Spleen (tissue), 13 donors: ENCODE measurements at places on chromosomes 5 and 9. TPM values are rescaled to one million over a fixed set of nuclear protein-coding genes. Genes with fewer than 3 reads are reported as not detected.

The MEGF10 gene
- total RNA-seq = 0.17 TPM

The TLN1 gene
- total RNA-seq = 881 TPM

The PFN3 gene
- total RNA-seq = not detected

The F2RL1 gene
- 4.0 TPM for total RNA-seq

The KCNT1 gene
- 37.2 TPM for total RNA-seq

The KIAA0825 gene
- total RNA-seq = 10.0 TPM

- H3K27ac ChIP-seq = no peak overlapping the region
- no peaks in the 10 kb centered on the region for H3K36me3 ChIP-seq
- H3K4me3 ChIP-seq = no peak overlapping the region
- DNase-seq = no peak
These were observed 46.0 kb downstream of the CRB2 start for GRCh38 chr9:123401879-123402513.

GRCh38 chr5:71528206-71528605 lies 58.9 kb upstream of the MCCC2 start:
- no peak for DNase-seq
- H3K36me3 ChIP-seq = no peaks in the 10 kb centered on the region
- H3K27ac ChIP-seq = no peak overlapping the region
- peaks cover 5% of the 10 kb centered on the region for H3K4me1 ChIP-seq

DNA sequence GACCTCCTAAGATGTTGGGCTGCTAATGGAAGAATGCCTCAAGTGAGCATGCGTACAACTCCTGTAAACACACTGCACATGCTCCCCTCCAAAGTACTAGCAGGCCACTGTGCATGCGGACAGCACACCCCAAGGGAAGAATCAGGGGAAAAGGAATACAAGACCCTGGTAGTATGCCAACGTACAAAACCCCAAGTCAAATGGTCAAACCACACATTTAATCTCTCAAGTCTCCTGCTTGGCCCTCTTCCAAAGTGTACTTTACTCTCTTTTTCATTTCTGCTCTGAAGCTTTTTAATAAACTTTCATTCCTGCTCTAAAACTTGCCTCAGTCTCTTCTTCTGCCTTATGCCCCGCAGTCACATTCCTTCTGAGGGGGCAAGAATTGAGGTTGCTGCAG lies 466.4 kb downstream of the DMRTA1 start:
- H3K36me3 ChIP-seq = no peaks in the 10 kb centered on the region
- no peaks in the 10 kb centered on the region for H3K27me3 ChIP-seq
- H3K4me1 ChIP-seq = no peaks in the 10 kb centered on the region
- no peak overlapping the region for H3K27ac ChIP-seq
- no peak overlapping the region for H3K4me3 ChIP-seq

- H3K4me1 ChIP-seq = no peaks in the 10 kb centered on the region
- no peak overlapping the region for H3K4me3 ChIP-seq
- no peak overlapping the region for H3K27ac ChIP-seq
- no peaks in the 10 kb centered on the region for H3K36me3 ChIP-seq
- H3K27me3 ChIP-seq = no peaks in the 10 kb centered on the region
These were observed 73.1 kb downstream of the NDUFAF2 start for GRCh38 chr5:61018062-61018461.

DNA sequence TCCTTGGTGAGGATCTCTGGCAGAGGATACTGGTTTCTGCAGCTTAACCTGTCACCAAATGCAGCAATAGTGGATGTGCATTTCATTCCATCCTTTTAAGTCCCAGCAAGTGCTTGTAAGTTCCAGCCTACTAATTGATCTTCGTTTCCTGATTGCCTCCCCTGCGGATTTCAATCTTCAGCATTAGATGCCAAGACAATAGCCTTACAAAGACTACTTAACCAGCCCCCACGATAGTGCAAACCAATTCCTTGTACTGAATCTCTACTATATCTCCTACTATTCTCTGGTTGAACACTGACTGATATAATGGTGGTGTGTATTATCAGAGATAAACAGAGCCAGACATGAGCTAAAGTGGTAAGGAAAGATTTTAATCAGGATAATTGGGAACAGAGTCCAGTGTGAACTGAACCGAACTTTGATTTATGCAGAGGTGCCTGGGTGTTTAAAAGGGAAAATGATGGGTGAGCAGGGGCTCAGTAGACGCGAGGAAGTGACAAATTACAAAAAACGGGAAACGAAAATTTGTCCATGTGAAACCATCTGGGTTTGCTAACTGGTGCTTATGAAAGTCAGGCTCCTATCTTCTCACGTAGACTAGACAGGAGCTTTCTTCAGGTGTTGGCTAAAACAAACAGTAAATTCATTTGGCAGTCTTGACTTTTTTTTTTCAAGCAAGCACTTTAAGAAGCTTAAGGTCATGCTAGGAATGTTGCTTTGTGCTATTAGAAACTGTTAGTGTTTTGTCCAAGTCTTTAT lies 106.9 kb upstream of the ST8SIA4 start:
- no peak overlapping the region for H3K27ac ChIP-seq
- H3K4me3 ChIP-seq = no peak overlapping the region
- H3K4me1 ChIP-seq = no peaks in the 10 kb centered on the region

GRCh38 chr5:145161391-145161790 lies 673.8 kb downstream of the PRELID2 start:
- no peaks in the 10 kb centered on the region for H3K36me3 ChIP-seq
- H3K4me3 ChIP-seq = no peak overlapping the region
- no peaks in the 10 kb centered on the region for H3K4me1 ChIP-seq

- no peak for DNase-seq
- no peak overlapping the region for H3K27ac ChIP-seq
- H3K27me3 ChIP-seq = no peaks in the 10 kb centered on the region
- no peaks in the 10 kb centered on the region for H3K36me3 ChIP-seq
- no peaks in the 10 kb centered on the region for H3K4me1 ChIP-seq
These were observed 285.7 kb upstream of the TUT7 start for GRCh38 chr9:86639899-86640379.

- no peak for DNase-seq
- no peak overlapping the region for H3K4me3 ChIP-seq
- no peak overlapping the region for H3K27ac ChIP-seq
- no peaks in the 10 kb centered on the region for H3K27me3 ChIP-seq
- no peaks in the 10 kb centered on the region for H3K36me3 ChIP-seq
These were observed 106.2 kb downstream of the FBXL7 start for GRCh38 chr5:15606197-15606596.

DNA sequence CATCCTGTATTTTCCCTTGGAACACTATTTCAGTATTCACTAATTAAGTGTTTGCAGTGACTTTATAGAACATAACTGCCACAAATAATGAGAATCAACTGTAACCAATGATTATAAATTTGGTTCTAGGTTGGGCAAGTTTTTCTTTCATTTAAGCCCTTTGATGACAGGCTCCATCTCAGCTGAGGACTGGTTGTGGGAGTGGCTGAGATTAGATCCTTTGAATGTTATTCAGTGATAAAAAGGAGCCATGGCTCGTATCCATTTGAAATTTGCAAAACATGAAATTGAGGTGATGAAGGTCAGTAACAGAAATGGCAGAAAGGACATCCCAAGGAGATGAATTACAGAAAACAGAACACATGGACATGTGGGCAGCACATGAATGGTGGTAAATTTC lies 138.1 kb upstream of the PCA3 start:
- H3K4me1 ChIP-seq = no peaks in the 10 kb centered on the region
- H3K27me3 ChIP-seq = no peaks in the 10 kb centered on the region
- no peak for DNase-seq
- no peaks in the 10 kb centered on the region for H3K36me3 ChIP-seq

DNA sequence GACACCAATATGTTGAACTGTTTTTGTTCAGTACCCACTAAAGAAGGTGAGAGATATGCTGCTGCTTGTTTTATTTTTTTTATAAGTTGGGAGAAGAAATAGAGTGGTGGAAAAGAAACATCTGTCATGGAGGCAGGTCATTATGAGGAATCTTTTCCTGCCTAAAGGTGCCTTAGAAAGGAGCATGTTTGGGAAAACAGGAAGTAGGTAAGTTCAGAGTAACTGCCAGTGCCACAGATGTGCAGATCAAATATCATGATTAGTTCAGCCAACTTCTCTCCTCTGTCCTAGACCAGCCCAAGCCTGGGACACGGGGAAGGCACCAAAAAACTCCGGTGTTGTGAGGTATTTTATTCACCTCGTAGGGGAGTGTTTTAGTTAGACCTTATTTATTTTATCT lies 144.2 kb downstream of the MAN2A1 start:
- peaks cover 8% of the 10 kb centered on the region for H3K36me3 ChIP-seq
- H3K4me3 ChIP-seq = no peak overlapping the region
- no peaks in the 10 kb centered on the region for H3K27me3 ChIP-seq
- DNase-seq = no peak
- no peak overlapping the region for H3K27ac ChIP-seq
- no peaks in the 10 kb centered on the region for H3K4me1 ChIP-seq

DNA sequence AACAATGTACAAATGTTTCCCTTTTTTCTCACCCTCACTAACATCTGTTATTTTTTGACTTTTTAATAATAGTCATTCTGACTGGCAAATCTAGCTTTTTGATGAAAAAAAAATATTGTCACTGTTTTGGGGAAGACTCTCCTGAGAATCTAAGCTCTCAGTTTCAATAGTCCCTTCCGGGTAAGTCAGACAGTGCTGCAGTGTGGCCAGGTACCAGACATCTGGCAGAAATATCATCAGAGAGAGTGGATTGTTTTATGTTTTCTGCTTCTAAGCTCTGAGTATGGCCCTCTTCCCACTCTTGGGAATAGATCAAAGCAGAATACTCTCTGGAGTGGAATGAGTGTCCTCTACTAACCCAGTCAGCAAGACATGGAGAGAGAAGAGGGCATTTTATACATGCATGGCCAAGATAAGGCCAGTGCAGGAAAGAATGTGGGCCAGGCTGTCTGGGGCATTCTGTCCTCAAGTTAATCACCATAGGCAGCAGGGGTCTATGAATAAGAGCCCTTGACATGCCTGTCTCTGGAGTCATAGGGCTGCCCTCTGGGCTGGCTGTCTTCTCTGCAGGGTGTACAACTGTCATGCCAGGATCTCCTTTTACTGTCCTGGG lies 38.5 kb upstream of the OR2S2 start:
- H3K4me3 ChIP-seq = no peak overlapping the region
- H3K36me3 ChIP-seq = no peaks in the 10 kb centered on the region
- no peak overlapping the region for H3K27ac ChIP-seq
- no peaks in the 10 kb centered on the region for H3K4me1 ChIP-seq

DNA sequence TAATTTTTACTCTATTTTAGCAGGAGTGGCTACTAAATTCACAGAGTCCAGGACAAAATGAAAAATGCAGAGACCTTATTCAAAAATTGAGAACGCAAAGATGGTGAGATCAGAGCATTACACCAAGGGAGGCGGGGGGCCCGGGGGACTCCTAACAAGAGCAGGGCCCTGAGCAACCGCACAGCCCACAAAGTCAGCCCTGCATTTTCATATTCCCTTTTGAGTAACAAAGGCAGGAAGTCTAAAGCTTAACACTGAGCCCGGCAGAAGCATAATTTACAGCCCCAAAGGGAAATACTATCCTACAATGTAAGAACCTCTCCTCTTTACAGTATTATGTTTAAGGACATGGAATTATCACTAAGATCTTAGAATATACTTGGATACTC lies 69.4 kb downstream of the TLE1 start:
- peaks cover 64% of the 10 kb centered on the region for H3K36me3 ChIP-seq
- peak overlapping the region; percentile 7 for H3K27ac ChIP-seq
- H3K4me3 ChIP-seq = no peak overlapping the region
- H3K4me1 ChIP-seq = peaks cover 6% of the 10 kb centered on the region
- no peak for DNase-seq
- H3K27me3 ChIP-seq = no peaks in the 10 kb centered on the region

DNA sequence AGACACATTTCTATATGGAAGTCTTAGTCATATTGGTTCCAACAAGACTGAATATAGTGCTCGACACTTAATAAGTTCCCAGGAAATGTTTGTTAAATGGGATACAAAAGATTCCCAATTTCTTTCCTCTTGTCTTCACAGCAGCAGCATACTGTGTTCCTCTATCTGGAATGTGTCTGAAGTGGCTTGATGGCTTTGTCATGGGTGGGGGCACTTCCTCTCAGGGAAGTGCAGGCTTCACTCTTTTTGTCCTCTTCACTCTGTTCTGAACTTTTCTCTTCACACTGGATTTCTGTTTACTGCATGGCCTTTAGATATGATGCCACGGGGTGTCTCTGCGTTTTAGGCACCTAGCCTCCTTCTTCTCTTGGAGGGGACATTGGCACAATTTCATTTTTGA lies 127.7 kb upstream of the C9orf72 start:
- DNase-seq = no peak
- H3K36me3 ChIP-seq = no peaks in the 10 kb centered on the region
- H3K27me3 ChIP-seq = no peaks in the 10 kb centered on the region
- no peak overlapping the region for H3K4me3 ChIP-seq
- H3K27ac ChIP-seq = peak overlapping the region; percentile 27

DNA sequence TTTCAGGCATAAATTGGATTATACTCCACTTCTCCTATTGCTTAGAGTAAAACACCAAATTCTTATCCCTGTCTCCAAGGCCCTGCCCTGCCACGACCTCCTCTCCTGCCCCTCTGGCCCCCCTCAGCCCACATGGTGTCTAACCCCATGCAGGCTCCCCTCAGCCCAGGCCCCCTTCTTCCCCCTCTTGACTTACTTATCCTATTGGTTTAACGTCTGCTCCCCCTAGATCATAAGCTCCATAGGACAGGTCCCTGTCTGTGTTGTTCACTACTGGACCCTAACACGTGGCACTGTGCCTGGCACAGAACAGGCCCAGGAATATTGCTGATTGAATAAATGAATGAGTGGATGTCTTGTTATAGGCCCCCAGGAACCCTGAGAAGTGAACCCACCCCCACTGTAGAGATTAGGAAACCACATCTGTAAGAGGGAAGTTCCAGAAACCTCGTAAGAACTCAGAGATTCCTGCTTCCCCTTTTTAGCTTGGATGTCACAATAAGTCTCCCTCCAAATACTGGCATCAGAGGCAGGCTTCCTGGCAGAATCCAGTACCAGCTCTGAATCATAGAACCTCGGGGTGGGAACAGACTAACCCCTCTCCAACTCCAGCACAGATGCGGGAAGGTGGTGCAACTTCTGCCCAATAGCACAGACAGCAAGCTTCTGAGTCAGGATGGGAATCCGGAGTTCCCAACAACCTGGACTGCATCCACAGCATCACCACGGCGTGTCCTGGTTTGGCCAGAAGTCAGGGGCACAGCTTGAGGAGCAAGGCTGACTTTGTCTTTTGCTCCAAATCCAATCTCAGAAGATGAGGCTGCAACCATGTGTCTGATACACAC lies 31.5 kb downstream of the HRH2 start:
- no peaks in the 10 kb centered on the region for H3K4me1 ChIP-seq
- DNase-seq = peak; percentile 77
- peak overlapping the region; percentile 7 for H3K4me3 ChIP-seq
- H3K27ac ChIP-seq = peak overlapping the region; percentile 17

- no peak for DNase-seq
- peaks cover 38% of the 10 kb centered on the region for H3K4me1 ChIP-seq
- H3K27me3 ChIP-seq = no peaks in the 10 kb centered on the region
These were observed 16.6 kb downstream of the TUT7 start for GRCh38 chr9:86337469-86338108.

GRCh38 chr9:33125871-33126823 lies 41.0 kb downstream of the B4GALT1 start:
- DNase-seq = peak; percentile 86
- peaks cover 59% of the 10 kb centered on the region for H3K4me1 ChIP-seq
- peak overlapping the region; percentile 63 for H3K27ac ChIP-seq
